ENCODE measurements at places on chromosomes 2 and 18. TPM values are rescaled to one million over a fixed set of nuclear protein-coding genes. Genes with fewer than 3 reads are reported as not detected.

DNA sequence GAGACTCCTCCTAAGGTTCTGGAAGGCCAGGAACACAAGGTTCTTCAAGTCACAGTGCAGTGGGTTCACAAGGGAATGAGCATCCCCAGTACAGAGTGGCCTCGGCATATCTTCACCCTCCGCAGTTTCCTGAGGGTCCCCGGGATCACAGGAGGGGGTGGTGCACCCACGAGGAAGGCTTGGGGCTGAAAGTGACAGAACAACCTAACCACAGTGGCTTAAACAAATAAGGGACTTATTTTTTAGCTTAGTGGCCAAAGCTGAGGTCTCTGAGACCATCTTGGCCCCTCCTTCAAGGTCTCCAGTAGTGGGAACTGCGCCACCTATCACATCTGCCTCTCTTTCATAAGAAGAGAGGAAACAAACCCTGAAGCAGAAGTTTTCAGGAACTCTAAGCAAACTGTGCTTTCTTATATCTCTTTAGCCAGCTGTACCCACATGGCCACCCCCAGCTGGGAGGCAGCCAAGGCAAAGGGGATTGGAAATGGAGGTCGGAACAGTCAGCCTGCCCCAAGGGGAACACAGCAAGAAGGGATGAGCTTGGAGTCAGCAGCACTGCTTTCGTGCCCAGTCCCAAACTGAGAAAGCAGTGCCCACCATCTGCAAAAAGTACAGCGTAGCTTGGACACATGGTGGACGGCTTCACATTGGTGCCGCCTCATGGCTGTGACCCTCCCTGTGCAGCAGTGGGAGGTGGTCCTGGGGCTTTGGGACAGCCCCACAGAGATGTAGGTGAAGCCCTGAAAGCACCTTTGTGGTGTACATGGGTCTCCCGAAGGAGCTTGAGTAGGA, 260.0 kb upstream of the ID2 start:
- no peak for DNase-seq

DNA sequence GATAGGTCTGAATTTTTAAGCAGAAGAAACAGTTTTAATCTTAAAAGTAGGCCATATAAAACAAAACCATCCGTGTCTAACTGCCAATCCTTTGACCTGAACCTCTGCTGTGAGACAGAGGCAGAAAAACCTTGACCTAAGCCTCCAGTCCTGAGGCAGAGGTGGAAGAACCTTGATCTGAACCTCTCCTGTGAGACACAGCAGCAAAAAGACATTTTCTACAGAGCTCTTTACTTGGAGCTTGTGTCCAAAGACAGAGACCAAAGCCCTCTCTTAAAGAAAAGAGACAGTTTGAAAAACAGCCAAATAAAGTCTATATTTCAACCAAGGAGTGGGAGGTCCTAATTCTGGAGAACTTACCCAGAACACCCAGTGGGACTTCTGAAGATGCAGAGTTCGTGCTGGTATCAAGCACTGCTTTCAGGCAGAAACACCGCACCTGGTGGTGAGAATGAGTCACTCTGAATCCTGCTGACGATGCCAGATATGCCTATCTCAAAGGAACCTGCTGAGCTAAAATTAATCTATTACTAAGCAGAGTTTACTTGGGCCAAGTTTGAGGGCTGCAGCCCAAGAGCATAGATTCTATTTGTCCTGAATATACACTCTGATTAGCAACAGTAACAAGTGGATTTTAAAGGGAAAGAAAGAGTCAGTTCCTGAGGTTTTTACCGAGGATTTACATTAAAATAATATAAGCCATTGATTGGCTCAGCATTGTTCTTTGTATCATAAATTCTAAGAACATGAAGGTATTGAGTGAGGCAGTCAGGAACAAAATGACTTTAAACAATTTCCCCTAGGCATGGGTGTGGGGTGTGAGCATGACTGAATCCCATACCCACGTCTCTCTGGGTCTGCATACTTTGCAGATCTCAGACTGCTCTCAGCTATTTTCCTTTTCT, 806.4 kb downstream of the TRIB2 start:
- no peak for DNase-seq

Gene NTSR2
- not detected for total RNA-seq

Gene RAB17
- total RNA-seq: 0.87 TPM

DNA sequence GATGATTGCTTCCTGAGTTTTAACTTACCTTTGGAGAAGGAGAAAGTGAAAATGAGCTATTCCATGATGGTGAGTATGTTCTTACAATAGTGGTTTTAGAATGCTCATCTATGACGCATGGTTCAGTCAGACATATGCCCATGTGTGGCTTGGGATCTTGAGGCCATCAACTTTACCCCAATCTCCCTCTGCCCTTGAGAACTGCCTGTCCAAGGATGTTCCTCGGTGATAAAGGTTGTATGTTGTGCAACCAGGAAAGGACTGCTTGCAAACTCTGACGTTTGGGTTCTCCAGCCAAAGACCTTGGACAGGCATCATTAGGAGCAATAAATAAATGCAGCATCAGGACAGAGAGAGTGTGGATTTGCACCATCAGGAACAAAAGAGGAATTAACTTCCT, 165.0 kb downstream of the ZEB2 start:
- DNase-seq: no peak

Gene VAPA
- total RNA-seq: 182 TPM

Gene WNT10A
- total RNA-seq: not detected

DNA sequence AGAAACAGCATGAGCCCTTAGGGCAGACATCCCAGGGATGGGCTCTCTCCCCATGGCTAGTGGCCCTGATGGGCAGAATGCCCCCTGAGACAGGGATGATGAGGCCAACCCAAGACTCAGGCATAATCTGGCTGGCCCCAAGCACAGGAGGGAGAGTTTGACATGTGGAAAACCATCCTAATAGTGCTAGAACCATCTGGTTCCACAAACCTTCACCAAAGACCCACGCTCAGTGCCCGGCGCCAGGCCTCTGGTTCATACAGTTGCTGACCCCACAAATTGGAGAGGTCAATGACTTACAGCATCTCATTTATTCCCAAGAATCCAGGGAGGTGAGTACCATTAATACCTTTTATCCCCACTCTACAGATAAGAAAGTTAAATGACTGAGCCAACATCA, 95.5 kb downstream of the TNS1 start:
- DNase-seq: no peak

GRCh38 chr18:13658436-13659204, 67.7 kb downstream of the FAM210A start:
- no peak for DNase-seq

GRCh38 chr2:24076849-24077534, 866 bp upstream of the SF3B6 start:
- no peak for DNase-seq

DNA sequence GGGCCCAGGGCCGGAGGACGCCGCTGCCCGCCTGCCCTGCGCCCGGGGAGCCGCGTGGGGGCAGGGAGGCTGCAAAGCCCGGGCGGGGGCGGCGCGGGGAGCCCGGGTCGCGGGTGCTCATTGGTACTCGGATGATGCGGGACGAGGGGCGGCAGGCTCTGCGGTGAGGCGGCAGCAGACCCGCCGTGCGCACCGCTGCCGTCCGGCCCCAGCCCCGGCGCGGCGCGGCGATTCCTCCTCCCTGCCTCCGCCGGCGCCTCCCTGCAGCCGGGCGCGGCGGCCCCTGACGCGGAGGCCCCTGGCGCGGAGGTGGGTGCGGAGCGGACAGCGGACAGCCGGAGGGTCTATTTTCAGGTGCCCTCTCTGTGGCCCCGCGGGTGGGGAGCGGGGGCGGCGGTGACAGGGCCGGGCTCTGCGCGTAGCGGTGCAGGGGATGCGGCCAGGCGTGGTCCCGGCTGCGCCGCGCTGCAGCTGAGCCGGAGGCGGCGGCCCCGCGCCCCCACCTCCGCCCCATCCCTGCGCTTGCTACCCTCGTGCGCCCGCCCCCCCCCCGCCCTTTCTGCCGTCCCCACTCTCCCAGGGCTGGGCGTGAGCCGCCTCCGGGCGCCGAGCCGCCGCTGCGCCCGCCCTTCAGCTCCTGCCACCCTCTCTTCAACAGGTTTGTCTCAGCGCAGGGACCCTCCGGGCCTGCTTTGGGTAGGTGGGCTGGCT, 640 bp downstream of the SPTBN1 start:
- no peak for DNase-seq

- DNase-seq: no peak
Measured at GRCh38 chr2:113799375-113799774, 42.9 kb upstream of the SLC35F5 start.

DNA sequence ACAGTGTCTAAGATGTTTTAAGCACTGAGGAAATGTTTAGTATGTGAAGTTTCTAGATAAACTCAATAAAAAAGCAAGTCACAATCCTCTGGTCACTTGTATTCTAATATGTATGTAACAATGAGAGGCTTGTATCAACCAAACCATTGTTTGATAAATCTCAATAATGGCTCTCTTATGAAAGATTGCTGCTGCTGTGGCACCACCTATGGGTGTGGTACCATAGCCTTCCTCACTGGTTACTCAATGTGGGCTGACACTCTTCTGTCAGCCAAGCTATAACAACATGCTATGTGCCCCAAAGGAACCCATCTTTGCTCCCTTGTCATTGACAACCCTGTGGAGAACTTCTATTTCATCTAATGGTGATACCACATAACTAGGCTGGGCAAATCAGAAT, 12.6 kb upstream of the RAB1A start:
- DNase-seq: no peak

GRCh38 chr2:238569507-238570195, 142.9 kb downstream of the ASB1 start:
- peak; percentile 84 for DNase-seq

Gene ZNF236
- total RNA-seq: 14.5 TPM

DNA sequence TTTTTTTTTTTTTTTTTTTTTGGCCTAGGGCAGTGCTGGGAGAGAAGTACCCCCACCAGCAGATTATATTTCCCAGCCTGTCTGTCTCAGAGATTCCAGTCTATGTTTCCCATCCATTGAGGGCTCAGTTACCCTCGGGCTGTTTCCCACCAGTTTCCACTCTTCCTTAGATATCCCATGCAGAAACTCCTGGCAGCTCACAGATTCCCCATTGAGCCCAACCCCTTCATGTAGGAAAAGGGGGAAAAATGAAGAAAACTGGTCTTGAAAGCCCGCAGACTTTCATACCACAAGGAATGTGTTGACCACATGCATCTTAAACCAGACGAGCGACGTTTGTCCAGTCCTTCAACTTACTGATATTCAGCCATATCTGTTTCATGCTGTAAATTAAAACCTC, 15.2 kb downstream of the ASXL3 start:
- no peak for DNase-seq

Gene ACKR3
- total RNA-seq: 74.1 TPM

DNA sequence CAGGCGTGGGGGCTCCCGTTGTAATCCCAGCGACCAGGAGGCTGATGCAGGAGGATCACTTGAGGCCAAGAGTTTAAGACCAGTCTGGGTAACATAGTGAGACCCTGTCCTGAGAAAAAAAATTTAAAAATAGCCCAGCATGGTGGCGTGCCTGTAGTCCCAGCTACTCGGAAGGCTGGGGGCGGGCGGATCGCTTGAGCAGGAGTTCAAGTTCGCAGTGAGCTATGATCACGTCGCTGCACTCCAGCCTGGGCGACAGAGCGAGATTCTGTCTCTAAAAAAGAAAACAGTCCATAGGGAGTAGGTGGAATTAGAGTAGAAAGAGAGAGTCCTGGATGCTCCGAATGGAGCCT, 325 bp upstream of the TTLL4 start:
- no peak for DNase-seq

Gene REG1B
- 2.6 TPM for total RNA-seq

Gene PROM2
- 0.39 TPM for total RNA-seq

GRCh38 chr18:33581856-33582255, 3.8 kb downstream of the ASXL3 start:
- DNase-seq: no peak

DNA sequence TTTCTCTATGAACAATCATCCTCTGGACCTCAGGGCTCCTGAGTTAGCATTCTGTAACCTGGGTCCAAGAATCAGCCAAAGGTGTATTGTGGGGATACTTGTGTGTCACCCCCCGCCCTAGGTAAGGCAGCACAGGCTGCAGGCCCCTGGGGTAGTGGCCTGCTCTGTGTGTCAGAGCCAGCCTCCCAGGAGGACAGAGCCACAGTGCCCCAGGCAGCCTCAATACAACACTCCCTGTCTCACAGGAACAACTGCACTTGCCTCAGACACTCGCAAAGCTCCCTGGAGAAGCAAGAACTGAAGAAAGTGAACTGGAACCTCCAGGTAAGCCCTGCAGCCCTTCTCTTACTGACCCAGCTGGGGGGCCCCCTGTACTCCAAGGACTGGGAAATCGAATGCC, 121.3 kb upstream of the PPP1CB start:
- DNase-seq: no peak

Gene ARL6IP6
- 8.8 TPM for total RNA-seq

DNA sequence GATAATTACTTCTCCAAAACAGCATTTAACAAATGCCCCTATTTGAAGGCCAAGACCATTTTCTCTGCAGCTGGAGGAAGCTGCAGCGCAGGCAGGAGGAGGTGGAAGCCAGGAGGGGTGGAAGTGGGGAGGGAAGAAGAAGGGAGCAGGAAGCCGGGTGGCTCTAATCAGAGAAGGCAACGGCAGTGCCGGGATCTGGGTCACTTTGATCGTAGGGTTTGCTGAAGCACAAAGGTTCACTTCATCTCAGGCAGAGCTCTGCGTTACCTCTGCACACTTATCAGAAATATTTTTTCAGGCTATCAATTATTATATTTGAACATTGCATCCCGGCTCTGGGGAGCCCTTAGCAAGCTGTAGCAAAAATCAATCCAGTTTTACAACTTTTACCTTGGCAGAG, 315.8 kb upstream of the POU3F3 start:
- no peak for DNase-seq

- DNase-seq: no peak
Measured at GRCh38 chr2:200658278-200658864, 72.6 kb downstream of the AOX1 start.

DNA sequence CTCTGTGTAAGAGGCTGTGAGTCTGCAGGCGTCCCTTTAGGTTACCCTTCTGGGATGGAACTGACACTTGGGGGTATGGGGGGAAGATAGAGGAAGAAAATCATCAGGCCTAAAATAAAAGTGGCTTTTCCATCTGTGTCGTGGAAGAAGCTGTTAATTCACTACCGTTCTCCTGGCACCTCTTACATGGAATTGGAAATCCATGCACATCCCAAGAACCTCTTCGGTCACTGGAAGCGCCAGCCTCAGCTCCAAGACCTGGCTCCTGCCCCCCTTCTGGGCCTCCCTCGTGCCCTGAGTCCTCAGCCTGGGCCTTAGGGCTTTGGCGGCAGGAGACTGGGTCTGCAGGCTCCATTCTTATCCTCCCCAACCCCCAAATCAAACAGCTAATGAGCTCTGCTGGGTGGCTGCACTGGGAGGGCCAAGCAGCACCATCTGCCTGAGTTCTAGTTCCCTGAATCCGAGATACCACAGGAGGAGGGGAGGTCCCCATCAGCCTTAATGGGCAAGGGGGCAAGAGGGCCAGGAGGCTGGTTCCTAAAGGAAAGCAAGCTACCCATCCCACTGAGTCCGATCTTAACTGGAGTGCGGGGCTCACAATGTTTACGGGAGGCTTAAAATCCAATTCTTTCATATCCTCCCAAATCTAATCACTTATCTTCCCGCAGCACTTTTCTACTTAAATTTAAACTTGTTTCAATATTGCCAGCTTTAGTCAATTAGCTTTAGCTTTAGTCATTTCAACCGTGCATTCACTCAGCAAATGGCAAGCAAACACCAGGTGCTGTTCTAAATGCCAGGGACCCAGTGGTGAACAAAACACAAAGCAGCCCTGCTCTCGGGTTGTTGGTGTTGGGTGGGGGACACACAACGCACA, 52.8 kb downstream of the FAM178B start:
- no peak for DNase-seq

- no peak for DNase-seq
Measured at GRCh38 chr18:9017167-9017904, 85.2 kb upstream of the NDUFV2 start.

Gene ME2
- total RNA-seq: 40.1 TPM

GRCh38 chr18:65221736-65222135, 529.1 kb upstream of the CDH7 start:
- DNase-seq: no peak

GRCh38 chr2:80126596-80127189, 177.9 kb downstream of the LRRTM1 start:
- DNase-seq: no peak

Measured in mesenteric fat pad (tissue), 1 donor.